ENCODE measurements at places on chromosomes 11 and 22. TPM values are rescaled to one million over a fixed set of nuclear protein-coding genes. Genes with fewer than 3 reads are reported as not detected.

GRCh38 chr11:64626637-64627036 lies 35.6 kb downstream of the SLC22A12 start:
- no peak for DNase-seq

- DNase-seq = no peak
These were observed 76.2 kb upstream of the OPCML start for GRCh38 chr11:133608496-133608895.

GRCh38 chr11:15113381-15113780 lies 1.3 kb upstream of the INSC start:
- no peak for DNase-seq

Gene SCGB1A1
- total RNA-seq = not detected

DNA sequence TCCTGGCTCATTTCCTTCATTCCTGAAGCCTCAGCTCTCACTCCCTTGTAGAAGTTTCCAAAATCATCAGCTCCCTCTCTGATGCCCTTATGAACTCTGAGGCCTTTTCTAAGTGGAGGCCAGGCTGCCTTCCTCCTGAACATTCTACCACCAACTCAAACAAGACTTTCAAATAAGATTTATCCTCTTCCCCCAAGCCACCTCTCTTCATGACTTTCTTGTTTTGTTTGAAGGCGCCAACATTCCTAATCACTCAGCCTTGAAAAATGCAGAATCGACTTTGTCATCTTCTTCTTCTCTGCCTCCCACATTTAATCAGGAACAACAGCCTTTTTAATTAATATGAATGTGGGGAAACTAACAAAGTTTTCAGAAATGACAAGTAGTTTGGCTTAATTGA lies 927.9 kb downstream of the OPCML start:
- no peak for DNase-seq

GRCh38 chr22:29846290-29846689 lies 8.2 kb upstream of the ASCC2 start:
- no peak for DNase-seq

DNA sequence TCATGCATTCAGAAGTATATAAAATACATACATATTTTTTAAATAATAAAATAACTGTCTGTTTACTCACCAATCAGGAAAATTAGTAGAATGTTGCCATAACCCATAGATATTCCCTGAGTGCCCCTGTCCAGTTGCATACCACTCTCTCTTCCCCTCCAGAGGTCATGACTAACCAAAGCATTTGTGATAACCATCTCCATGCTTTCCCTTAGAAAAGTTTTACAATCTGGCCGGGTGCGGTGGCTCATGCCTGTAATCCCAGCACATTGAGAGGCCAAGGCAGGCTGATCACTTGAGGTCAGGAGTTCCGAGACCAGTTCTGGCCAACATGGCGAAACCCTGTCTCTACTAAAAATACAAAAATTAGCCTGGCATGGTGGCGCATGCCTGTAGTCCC lies 33.2 kb upstream of the LDHA start:
- no peak for DNase-seq

DNA sequence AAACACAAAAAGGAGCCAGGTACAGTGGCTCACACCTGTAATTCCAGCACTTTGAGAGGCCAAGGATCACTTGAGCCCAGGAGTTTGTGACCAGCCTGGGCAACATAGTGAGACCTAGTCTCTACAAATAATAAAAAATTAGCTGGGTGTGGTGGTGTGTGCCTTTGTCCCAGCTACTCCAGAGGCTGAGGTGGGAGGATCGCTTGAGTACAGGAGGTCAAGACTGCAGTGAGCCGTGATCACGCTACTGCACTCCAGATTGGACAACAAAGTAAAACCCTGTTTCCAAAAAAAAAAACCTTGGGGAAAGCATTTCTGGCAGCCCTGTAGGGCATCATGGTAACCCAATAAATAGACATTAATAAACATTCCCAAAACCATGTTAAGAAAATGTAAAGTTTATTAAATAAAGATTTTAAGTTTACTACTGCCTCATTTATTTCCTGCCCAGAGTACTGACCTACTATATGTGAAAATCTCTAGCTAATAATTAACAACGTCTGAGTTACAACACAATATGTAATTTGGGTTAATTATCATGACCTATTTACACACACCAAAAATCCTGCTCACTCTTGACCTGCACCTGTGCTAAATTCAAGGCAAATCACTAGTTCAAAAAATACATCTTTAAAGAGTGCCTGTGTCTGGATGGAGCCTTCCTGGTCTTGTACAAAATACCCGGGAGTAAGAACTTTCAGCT lies 8.4 kb downstream of the EEF1G start:
- DNase-seq = no peak

Gene C11orf52
- total RNA-seq = 3.1 TPM

DNA sequence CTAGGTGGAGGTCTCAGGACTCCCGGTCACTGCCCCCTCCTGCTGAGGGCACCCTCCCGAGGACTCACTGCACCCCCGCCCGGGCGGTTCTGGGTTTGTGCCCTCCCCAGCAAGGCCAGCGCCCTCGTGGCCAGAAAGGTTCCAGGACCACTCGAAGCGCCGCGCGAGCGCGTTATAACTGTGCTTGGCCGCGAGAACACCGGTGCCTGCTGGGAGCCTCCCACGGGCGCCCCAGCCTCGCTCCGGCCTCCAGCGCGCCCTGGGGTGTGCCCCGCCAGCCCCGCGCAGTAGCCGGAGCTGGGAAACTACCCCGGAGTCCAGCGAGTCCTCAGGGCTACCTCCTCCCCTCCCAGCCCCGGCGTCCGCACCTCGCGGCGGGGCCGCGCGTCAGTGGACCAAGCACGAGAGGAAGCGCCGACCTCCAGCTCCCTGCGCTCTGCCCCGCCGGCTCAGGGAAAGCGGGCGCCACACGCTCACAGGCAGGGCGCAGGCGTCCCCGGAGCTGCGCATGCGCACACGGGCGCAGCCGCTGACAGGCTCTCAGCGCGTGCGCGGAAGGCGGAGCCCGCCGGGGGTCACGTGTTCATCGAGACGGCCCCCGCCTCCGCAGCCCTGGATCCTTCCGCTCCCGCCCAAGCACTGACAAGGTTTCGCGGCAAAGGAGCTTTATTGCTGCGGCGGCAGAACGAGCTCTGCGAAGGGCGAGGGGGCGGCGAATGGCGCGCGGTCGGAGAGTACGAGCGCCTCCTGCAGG lies at the start of gene SCO2:
SCO2 (minus strand) TSS at position 495 of the 754 bp plus-strand sequence. CDS start 1,187 bp downstream, outside the sequence.
- peak; percentile 99 for DNase-seq

Gene OR10D3
- total RNA-seq = not detected

DNA sequence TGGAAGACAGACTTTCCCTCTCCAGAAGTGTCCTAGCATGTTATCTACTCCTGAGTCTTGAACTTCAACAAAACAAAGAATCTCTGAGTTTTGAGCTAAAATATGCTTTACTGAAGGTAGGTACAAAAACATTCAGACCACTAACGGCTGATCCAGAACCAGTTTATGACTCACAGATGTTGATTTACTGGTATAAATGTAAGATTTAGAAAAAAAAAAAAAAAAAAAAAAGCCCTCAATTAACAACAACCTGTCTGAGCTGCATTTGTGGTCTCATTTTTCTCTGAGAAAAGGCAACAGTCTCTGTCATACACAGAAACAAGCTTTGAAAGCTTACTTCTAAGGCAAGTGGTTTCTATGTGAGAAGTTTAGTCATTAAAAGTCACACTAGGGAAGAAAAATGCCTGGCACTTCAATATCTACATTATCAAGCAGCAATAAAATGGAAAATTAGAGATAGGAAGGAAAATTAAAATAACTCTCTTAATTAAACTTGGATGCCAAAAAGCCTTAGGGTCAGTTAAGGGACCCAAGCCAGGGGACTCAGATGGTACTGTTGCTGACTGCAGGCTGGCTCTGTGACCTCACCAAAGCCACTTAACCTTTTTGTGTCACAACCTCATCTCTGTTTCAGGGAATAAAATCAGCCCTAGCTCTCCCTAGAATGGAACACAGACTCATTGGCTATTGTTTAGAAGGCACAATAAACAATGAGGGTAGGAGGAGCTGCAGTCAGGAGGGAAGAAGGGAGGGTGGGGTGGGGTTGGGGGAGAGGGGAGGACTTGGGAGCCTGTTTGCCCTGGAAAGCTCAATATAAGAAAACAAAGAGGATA lies 61.7 kb downstream of the ETS1 start:
- DNase-seq = no peak

Gene RNF214
- 21.9 TPM for total RNA-seq

GRCh38 chr22:50267591-50268390 lies 2.4 kb downstream of the MAPK11 start:
- DNase-seq = no peak

Gene LARGE1
- 26.2 TPM for total RNA-seq

DNA sequence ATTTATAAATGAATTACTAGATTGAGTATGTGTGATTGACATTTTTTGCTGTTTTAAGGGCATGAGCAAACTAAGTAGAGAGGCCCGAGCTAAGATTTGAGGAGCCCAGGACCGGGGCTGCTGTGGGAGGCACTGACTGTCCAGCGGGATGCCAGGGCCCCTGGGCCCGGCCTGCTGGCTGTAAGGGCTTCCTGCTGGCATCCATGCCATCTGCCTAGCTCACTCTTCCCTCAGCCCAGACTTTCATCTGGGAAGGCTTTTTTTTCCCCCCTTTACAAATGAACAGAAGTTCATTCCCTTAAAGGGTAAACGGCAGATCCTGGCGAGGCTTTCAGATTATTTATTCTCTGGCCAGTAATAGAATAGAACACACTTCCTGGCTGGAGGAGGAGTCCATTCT lies 16.0 kb upstream of the TP53I11 start:
- DNase-seq = no peak

- DNase-seq = no peak
These were observed 25.0 kb upstream of the GAL start for GRCh38 chr11:68659158-68659921.

Measured in mesenteric fat pad (tissue), 1 donor.